ENCODE measurements at places on chromosomes 3 and 15.

DNA sequence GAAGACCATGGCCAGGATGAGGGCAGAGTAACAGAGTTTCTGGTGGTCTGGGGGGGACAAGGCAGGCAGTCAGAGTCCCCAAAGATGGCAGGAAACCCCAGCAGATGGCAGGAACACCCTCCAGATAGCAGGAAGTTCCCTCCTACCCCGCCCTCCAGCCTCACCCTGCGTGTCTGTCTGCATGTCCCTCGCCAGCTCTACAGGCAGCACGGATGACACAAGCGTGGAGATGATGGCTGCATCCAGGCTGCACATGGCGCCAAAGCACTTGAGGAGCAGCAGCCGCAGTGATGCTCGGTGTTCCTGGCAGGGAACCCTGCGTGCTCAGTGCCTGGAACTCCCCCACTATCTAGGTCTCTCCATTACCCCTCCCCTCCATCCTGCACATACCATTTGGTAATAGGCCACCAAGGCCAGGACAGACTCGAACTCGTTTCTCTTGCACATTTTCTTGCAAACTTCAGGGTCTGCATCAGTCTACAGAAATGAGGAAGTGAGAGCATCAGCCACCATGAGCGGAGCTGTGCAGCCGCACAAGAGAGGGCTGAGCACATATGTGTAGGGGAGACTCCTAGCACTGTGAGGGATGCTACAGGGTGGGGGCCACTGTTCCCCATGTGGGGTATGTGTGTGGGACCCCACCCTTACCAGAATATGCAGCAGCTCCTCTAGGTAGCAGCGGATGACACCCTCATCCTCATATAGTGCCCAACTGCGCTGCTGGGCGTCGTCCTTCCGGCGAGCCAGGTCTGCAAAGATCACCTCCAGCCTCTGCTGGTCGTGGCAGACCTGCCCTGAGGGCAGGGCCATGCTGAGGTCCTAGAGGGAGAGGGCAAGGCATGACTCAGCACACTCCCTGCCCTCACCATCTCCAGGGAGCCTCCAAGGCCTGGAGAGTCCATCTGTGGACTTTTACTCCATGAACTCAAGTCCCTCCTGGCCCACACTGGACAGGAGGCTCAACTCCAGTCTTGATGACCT lies 6.0 kb downstream of the NCKIPSD start:
- no peak for DNase-seq

DNA sequence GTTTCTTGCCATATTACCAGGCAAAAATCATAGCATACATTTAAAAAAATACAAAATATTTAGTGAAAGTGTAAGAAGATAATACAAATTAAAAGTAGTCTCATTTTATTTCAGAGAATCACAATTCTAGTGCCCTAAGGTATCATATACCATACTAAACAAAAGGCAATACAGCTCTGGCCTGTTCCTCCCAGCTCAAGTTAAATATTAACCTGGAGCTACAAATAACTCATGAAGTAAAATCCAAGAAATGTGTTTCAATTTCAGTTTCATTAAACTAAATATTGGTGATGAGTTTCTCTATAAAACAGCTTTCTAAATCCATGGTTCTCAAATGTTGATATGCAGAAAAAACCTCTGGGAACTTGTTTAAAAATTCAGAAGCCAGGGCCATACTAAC lies 67.7 kb downstream of the INO80 start:
- DNase-seq = no peak

- no peak for DNase-seq
Measured at GRCh38 chr3:182241766-182242488, 530.2 kb downstream of the SOX2 start.

- DNase-seq = no peak
Measured at GRCh38 chr3:135944831-135945230, 20.7 kb upstream of the PPP2R3A start.

- no peak for DNase-seq
Measured at GRCh38 chr15:55799291-55800212, 56.6 kb upstream of the PRTG start.

- no peak for DNase-seq
Measured at GRCh38 chr15:64105113-64105704, 9.4 kb downstream of the SNX1 start.

- DNase-seq = no peak
Measured at GRCh38 chr15:98805434-98806274, 157.3 kb downstream of the IGF1R start.

DNA sequence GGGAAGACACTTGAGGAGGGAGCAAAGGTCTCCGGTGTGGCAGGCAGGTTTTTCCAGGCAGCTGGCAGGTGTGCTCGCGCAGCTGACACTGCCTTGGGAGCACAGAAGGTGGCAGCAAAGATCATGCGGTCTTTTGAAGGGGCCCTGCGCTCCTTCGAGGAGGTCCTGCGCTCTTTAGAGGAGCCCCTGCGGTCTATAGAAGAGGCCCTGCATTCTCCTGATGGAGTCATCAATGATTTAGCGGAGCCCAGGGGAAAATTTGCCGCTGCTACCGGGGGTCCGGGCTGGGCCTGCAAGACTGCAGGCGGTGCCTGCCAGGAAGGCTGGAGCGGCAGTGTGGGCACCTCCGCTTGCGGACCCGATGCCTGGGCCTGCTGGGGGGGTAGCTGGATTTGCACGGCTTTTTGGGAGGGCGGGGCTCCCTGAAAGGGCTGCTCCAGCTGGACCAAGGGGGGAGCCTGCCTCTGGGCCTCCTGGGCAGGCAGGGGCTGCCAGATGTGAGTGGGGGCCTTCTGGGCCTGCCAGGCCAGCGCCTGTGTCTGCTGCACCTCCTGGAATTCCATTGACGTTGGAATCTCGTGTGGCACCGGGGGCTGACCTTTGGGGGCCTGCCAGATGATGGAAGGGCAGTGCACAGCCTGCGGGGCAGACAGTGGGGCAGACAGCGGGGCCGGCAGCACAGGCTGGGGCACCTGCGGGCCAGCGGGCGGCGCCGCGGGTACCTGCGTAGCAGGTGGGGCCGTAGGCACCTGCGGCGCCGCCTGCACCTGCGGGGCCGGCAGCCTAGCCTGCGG lies 2.1 kb downstream of the MAGEL2 start:
- DNase-seq = no peak

DNA sequence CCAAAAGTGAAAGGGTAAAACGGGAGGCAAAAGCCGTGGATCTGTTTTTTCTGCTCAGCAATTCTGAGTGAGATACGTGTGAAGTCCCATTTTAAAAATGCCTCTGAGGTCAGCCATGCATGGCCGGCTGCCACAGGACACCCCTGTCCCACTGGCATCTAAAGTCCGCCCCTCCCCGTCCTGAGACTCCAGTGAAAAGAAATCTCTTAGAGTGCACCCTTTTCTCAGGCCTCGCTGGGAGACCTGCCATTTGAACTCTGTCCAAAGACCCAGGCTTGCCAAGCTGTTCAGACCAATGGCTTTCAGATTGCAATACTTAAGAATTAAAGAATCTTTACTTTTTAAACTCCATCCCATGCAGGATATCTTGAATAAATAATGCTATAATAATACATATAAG lies 61.0 kb upstream of the SLC24A5 start:
- no peak for DNase-seq

DNA sequence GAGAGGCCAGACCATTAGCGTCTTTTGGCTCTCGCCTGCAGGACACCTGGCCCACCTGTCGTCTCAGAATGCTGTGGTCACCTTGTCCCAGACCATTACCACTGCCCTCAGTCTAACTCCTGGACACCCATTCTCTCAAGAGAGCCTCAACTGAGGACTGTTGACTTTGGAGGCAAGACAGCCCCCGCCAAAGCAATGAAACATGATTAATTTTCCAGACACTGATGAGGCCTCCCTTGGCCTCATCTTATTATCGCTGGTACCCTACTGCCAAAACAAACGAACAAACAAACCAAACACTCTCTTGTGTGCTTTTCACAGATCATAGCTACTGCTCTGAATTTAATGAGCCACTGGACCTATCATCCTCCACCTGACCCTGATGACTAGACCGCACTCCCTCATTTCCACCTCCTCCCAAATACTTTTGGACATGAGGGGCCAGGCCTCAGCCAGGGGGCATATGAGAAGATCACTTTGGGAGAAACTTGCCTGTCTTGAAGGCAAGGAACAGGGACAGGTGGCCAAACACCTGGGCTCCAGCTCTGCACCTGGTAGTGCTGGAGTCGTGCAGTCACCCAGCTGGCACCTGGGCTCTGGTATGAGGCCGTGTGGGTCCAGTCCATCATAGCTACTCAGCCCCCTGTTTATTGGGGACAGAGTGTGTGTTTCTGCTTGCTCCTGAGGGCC lies 27.6 kb downstream of the ALS2CL start:
- DNase-seq = no peak

- no peak for DNase-seq
Measured at GRCh38 chr15:93141371-93141794, 52.4 kb upstream of the RGMA start.

DNA sequence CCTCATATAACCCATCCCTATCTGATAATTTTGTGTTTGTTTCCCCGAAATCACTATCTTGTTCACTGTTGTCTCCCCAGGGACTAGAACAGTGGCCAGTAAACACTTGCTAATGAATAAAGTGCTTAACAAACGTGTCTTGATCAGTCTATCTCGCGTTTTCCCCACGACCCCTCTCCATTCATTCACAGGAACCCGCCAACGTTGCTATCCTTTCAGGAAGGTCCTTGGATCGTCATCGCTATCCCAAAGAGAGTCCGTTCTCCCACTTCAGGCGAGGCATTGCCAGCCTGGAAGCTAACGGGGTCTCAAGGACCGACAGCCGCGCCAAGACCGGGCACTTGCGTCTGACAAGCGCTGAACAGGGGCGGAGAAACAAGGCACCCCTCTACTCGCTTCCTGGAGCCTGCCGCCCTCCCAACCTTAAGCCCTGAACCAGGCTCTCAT lies 344 bp downstream of the LINS1 start:
- DNase-seq = no peak

DNA sequence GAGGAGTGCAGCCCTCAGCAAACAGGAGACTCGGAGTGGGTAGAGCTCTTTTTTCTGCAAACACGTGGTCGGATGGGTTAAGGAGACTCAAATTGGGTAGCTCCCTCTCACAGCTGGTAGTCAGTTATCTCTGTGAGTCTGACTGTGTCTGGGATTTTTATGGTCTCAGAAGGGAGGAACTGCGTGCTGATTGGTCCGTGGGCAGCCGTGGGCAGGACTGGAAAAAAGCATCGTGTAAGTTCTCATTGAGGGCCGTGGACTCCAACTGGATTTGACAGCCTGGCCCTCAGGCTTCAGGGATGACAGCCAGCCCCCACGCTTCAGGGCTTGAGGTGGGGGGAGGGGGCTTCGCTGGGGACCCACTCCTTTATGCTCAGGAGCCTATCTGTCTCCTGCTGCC lies 463.9 kb downstream of the EPHA3 start:
- DNase-seq = no peak

GRCh38 chr15:56074481-56075265 lies 81.3 kb upstream of the NEDD4 start:
- DNase-seq = no peak

GRCh38 chr3:149625795-149626194 lies 32.0 kb downstream of the WWTR1 start:
- no peak for DNase-seq

GRCh38 chr3:430186-430585 lies 233.6 kb downstream of the CHL1 start:
- no peak for DNase-seq

All from esophagus squamous epithelium (tissue), 5 donors.